ENCODE measurements at places on chromosomes 11 and 22.

DNA sequence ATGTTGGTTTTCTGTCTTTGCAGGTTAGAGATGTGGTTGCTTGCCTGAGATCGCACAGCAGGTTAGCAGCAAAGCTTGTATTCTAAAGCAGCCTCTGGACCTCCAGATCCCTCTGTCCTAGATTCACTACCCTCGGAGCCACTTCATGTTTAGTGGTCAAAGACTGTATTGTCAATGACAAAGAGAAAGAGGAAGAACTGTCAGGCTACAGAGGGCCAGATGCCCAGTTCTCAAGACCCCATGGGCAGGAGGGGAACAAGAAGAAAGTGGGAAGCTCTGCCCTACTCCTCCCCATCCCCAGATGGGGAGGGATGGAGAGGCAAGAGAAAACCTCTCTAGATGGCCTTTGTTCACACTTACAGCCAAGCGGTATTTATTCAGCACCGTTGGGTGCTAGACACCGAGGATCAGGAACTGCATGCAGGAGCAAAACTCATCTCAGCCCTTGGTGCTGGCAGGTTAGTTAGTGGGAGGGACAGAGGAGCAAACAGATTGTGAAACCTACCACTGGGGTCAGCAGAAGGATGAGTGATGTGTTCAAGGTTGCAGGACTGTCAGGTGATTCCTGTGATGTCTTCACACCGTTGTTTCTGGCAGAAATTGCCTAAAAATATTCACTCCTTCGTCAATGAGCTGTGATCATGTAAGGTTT lies 38.3 kb upstream of the PTPRJ start:
- no peak for DNase-seq

GRCh38 chr11:62013537-62014476 lies 46.4 kb upstream of the FTH1 start:
- no peak for DNase-seq

GRCh38 chr11:117459123-117459978 lies 131.7 kb downstream of the CEP164 start:
- DNase-seq, result no peak

- DNase-seq, result no peak
These were observed 30.5 kb downstream of the KIAA0930 start for GRCh38 chr22:45210174-45210573.

GRCh38 chr11:74206746-74207145 lies 35.7 kb downstream of the PPME1 start:
- no peak for DNase-seq

GRCh38 chr11:16763746-16764145 lies 25.3 kb downstream of the C11orf58 start:
- DNase-seq, result no peak

GRCh38 chr11:76653674-76654284 lies 16.8 kb downstream of the LRRC32 start:
- DNase-seq, result no peak
